ENCODE measurements at places on chromosomes 2 and 18.

DNA sequence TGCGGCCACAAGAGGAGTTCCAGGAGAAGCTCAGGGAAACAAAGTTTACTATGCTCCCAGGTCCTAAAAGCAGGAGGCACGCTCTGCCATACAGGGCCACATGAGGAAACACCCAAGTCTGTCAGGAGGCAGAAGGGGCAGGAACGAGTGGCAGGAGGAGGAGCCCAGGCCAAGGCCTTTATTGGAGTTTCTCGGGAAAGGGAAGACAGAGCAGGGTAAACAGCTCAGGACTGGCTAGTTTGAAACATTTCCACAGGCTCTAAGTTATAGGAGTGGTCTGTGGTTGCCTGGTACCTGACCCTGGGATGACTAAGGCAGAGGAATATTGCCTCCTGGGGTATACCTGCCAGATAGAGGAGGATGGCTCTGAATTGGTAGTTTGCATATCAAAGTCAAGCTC, 3.7 kb upstream of the ZNF638 start:
- no peak for DNase-seq

GRCh38 chr2:218238887-218239286, 21.9 kb downstream of the ARPC2 start:
- DNase-seq: no peak

DNA sequence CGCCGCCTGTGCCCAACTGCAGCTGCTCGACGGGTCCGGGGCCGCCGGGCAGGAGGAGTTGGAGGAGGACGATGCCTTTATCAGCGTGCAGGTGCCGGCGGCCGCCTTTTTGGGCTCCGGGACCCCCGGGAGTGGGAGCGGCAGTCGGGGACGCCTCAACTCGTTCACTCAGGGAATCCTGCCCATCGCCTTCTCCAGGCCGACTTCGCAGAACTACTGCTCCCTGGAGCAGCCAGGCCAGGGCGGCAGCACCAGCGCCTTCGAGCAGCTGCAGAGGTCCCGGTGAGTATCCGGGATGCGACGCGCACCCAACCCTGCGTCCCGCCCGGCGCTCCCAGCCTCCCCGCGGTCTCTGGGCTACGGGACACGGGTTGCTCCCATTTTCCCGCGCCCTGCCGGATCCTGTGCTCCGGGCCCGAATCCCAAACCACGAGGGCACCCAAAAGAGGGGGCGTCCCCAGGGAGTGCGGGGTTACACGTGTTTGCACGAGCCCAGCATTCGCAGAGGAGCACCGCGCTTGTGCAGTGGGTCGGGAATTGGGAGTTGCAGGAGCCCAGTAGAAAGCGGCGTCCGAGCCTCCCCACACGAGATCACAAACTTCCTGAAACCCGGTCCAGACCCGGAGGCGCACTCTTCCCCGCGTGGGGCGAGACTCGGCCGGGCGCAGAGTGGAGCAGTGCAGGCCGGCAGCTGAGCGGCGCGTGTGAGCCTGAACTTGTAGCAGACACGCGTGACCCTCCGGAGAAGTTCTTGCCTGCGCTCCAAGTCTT, 1.2 kb downstream of the CABLES1 start:
- DNase-seq: peak; percentile 26

- no peak for DNase-seq
These were observed 33.4 kb downstream of the MYCN start for GRCh38 chr2:15973481-15974401.

DNA sequence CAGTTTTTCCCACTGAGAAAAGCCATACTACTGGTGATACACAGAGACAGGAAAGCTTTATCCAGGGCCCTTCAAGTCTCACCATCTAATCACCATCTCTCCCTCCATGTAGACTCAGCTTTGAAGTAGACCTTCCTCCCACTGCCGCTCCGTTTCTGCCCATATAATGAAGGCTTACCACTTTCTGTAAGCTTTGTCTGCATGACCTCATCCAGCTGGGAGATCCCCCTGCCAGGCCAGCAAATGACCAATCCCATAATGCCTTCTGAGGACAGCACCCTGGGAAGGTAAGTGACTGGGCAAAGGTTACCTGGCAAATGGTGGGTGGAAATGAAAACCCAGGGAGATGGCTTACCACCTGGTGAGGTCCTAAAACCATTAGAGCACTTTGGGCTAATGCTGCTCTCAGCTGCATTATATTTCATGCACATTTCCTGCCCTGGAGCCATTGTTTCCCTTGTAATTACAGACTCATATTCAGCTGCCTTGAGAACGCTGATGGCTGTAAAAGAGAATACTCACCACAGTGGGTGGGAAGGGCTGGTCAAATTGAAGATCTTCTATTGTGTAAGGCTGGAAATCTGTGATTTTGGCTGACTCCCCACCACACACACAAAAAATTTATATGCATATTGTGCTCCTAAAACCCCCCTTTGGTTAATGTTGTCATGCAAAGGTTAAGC, 350.7 kb upstream of the SYT4 start:
- DNase-seq: no peak

GRCh38 chr18:79532313-79533007, 136.7 kb downstream of the NFATC1 start:
- DNase-seq: no peak

DNA sequence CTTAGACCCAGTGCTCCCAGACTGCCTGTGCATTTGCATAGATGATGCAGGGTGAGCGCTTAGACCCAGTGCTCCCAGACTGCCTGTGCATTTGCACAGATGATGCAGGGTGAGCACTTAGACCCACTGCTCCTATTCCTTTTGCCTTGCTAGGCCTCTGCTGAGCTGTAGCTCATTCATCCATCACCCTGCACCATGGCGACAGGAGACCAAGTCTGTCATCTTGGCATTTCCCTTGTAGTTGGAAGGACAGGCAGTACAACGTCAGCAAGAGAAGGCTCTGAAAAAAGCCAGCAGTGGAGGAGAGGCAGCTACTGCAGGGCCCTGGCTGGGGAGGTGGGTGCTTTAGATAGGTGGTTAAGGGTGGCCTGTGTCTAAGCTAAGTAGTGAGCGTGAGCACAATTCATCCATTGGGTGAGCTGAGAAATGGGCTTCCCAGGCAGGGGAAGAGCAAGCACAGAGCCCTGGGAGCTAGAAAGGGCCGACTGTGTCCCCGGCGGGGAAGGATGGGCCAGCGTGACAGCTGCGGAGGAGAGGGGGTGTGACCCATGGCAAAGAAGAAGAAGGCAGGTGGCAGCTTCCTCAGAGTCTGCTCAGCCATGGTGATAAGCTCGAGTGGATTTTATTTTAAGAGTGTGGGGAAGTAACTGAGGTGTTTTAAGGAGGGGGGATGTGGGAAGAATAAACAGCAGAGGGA, 108.8 kb downstream of the LPIN1 start:
- no peak for DNase-seq

DNA sequence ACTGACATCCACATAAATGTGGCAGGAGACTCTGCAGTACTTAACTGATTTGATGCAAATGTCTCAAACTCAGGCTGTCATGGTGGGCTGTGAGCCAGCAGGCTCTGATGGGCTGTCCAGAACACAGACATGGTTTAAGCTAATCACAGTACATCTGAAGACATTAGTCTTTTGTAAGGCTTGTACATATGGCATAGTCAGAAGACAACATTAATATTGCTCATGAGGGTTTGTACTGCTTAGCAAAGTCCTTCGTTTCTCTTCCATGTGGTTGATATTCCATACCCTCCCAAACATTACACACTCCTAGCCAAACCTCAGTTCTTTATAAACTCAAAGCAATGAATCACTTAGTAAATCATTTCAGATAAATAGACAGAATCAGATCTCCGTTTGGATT, 330.6 kb downstream of the RND3 start:
- no peak for DNase-seq

GRCh38 chr18:64219517-64219916, 70.6 kb upstream of the LINC00305 start:
- DNase-seq: no peak

GRCh38 chr2:154207288-154208047, 335.7 kb downstream of the GALNT13 start:
- DNase-seq: no peak

GRCh38 chr2:206713746-206714145, 4.5 kb downstream of the DYTN start:
- DNase-seq: no peak

All from stimulated activated CD4-positive, alpha-beta T cell treated with anti-CD3 and anti-CD28 coated beads, Interleukin-2, amount 100 ng/mL, for 24 hours (primary cell).